Activated naive CD4-positive, alpha-beta T cell (primary cell): ENCODE measurements at places on chromosomes 2 and 18.

- no peak for DNase-seq
Observed at GRCh38 chr18:63823516-63824219, 48.5 kb downstream of the SERPINB7 start.

DNA sequence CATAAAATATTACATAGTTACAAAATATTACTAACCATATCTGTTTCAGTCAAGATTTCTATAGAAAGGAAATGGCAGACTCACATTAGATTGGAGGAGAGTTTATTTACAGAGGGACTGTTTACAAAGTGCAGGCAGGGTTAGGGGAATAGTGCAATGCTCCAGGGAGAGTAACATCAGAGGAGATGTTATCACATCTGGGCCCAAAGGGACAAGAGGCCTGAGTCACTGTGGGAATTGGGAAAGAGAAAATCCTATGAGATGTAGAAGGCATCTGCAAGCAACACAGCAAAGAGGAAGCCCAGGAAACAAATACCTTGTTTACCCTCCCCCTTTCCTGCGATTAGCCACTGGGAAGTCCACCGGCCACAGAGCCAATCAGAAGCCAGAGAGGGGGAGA lies 227.3 kb upstream of the TANK start:
- no peak for DNase-seq

DNA sequence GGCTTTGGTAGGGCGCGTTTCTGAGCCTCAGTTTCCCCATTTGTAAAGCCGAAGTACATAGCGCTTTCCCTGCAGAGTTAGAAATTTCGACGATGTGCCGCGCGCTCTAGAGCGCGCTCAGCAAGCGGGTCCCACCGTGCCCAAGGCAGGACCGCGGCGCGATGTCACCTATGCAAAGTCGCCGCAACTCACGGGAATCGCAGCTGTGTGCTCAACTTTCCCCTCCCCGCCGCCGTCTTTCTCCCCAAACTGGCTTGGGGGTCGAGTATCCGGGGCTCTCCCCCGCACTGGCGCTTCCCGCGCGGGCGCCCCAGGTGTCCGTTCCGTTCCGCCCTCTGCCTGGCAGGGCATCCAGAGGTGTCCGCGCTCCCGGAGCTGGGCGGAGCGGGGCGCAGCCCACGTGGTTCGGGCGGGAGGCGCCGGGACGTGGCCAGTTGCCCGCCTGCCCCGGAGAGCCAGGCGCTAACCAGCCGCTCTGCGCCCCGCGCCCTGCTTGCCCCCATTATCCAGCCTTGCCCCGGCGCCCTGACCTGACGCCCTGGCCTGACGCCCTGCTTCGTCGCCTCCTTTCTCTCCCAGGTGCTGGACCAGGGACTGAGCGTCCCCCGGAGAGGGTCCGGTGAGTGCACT lies at the start of gene MLPH:
Gene MLPH (plus strand): TSS at position 433 of the 630 bp plus-strand sequence. CDS start 6,176 bp downstream, outside the sequence.
- no peak for DNase-seq

DNA sequence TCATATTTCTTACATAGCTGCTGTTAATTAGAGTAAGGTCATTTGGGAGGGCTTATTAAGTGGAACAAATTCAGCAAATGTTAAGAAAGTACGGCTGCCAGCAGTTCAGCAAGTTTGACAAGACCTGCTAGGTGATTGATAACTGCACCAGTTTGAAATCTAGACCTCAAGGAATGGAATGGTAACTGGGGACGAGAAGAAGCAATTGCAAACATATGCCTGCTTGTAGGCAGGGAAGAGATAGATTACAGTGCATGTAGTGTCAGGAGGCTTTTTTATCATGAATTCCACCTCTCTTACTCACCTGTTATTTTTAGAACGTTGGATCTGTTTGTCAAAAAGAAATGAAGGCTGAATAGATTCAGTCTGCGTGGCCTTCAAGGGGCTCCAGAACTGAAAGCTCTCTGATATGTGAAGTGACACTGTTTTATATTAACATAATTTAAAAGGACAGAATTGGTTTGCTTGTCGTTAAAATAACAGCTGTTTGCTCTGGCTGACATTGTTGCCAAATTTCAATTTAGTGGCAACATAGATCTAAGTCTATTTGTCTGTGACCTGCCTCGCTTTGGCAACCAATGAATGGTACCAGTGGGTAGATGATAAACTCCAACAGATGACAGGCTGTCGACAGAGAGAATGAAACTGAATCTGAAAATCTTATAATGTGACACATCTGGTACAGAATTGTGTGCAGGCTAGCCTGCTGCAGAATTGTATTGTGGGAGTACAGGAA lies 199.3 kb downstream of the ZNF407 start:
- no peak for DNase-seq

DNA sequence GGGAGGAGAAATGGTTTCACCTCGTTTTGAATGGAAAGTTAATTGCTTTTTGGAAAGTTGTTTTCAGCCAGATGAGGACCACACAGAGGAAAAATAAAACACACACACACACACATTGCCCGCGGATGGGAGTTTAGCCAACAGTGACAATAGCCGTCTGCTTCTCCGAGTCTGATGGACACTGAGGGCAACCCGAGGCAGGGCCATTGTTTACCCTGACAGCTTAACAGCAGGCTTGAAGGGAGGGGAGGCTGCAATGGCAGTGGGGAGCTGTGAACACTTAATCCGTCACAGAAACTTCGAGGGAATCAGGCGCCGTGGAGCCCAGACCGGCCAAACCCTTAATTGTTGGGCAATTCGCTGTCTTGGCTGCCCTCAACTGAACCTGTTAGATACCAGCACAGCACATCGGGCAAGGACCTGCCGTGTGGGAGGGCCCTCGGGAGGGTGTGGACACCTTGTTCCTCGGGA lies 145.9 kb downstream of the ACKR3 start:
- DNase-seq, result no peak

DNA sequence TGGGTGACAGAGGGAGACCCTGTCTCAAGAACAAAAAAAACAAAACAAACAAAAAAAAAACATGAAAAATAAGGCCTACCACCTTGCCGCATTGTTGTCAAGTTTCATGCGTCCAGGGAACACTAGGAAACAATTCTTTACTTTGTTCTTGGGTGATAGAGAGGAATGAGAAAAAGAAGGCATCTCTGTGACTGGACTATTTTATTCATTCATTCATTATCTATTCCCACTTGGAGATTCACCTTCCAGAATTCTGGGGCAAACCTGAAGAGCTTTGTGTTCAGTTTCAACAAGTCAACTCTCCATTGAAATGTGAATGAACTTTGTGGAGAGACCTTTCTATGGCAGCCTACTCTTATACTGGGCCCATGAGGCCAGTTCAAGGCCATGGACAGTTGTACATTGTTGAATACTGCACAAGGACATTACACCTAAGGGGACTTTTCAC lies 88.5 kb upstream of the NDUFV2 start:
- DNase-seq, result no peak

- DNase-seq, result no peak
Observed at GRCh38 chr2:121884511-121884921, 129.1 kb downstream of the TSN start.

GRCh38 chr2:127427376-127428056 lies 9.3 kb downstream of the PROC start:
- no peak for DNase-seq

GRCh38 chr2:85237849-85238565 lies 89.8 kb downstream of the TGOLN2 start:
- no peak for DNase-seq

- DNase-seq, result no peak
Observed at GRCh38 chr2:198441901-198442300, 637.5 kb downstream of the PLCL1 start.

GRCh38 chr18:64055019-64055418 lies 85.1 kb downstream of the SERPINB8 start:
- DNase-seq, result no peak

DNA sequence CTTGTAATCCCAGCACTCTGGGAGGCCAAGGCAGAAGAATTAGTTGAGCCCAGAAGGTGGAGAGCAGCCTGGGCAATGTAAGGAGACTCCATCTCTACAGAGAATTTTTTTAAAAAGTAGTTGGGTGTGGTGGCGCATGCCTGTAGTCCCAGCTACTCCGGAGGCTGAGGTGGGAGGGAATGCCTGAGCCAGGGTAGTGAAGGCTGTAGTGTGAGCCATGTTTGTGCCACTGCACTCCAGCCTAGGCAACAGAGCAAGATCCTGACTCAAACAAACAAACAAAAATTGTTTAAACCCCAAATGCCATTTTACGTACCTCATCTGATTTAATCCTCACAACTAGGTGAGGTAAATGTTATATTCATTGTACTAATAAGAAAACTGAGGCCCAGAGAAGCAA lies 38.2 kb downstream of the LPIN2 start:
- DNase-seq, result no peak

DNA sequence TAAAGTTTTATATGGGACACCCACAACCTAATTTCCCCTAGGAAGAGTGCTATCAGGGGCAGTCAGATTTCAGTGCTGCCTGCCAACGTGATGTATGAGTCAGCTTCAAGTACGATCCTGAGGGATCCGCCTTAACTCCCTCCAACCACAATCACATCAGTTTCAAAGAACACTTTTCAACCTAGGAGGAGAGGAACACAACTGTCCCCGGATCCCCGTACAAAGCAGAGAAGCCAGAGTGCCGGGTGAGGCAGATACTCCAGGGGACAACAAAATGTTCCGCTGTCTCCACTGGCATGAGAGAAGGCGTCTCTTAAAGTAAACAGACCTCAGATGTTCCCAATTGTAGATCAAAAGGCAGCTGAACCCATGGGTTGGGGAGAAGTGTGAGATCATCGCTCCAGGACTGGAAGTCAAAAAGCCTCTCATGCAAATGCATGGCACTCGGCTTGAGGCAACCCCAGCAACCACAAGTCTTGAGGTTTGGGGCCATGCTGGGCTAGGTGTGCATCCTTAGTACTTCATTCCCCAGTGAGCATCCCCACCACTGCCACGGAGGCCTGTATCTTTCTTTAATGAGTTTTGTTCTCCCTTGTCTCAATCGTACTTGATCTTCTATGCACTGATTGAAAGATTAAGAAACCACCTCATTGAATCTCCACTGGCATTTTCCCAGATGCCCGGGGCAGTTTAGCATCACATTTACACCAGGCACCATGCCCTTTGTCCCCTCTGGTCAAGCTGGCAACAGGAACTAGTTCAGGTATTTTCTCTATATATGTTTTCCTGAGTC lies 91.0 kb upstream of the CCBE1 start:
- no peak for DNase-seq

- DNase-seq, result no peak
Observed at GRCh38 chr18:58943896-58944295, 79.2 kb downstream of the ZNF532 start.

DNA sequence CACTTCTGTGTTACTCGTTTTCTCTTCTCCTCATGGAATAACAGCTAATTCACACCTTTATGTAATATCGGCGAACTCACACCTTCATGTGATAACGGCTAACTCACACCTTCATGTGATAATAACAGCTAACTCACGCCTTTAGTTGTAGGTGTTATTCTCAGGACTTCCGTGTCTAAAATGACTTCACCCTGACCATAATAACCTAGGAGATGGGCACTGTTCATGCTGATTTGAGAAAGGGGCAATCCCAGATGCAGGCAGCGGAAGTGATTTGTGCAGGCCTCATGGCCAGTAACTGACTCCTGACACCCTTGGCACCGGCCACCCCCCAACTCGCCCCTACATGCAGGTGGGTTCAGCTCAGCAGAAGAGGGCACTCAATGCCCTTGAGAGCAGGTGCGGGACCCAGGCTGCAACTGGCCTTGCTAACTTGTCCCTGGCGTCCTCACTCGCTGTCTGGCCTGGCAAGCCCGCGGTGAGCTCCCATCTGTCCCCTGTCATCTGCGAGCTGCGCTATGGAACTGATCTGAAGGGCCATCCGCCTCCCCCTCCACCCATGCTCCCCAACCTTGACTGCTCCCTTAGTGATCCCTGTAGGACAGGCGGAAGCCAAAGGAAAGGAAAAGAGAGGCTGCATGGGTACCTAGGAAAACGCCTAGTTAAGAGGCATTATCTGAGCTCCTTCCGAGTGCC lies 42.6 kb upstream of the MTCL1 start:
- no peak for DNase-seq

- DNase-seq, result no peak
Observed at GRCh38 chr2:196079052-196079451, 10.4 kb upstream of the DNAH7 start.

DNA sequence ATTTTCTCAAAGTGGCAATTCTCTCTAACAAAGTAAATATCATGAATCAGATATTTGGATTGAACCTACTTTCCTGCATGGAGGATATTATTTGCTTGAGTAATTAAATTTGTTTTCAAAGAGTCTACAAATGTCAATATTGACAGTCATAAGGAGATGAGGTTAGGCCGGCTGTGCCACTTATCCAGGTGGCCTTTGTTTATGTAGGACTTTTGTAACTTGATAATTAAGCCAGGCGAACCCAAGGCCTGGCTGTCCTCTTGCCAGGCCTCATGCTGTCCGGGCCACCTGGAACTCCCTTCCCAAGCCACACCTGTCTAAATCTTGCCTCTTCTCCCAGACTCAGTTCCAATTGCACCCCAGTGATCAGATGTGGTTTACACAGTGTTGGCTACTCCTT lies 255.2 kb downstream of the ACKR3 start:
- no peak for DNase-seq

DNA sequence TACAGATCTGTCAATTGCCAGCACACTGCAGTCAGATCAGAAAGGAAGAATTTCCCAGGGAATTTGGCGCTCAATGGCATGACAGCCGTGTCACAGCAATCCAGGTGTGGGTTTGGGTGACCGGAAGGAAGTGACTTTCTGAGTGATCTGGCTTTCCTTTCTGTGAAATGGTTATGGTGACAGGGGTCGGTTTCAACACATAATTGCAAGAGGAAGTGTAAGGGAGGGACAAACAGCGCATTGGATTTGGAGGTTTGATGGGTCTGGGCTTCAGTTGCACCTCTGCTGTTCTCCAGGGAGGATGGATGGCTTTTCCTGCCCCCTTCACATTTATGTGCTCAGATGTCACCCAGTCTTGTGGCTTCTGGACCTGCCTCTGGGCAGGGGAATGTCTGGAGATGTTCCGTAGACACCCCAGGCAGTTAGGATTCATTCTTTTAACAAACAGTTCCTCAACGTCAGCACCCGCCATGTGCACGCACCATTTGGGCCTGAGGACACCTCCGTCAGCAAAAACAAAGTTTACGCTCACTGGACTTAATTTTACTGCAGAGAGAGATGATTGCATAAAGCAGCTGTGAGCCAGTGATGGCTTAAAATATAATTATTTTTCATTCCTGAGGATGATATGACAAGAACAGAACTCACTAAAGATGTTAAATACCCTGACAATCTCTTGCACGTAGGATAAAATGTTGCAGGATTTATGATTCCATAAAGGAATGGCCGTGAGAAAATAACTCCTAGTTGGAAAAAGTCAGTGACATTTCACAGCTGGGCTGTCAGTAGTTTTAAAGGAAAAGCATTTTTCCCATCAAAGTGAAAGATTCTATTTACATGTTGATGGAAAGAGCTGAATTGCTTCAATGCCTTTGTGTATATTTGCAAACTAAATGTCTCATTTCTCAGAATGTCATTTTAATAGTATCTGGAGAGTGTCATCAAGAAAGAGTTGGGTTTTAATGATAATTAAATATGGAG lies 36.9 kb downstream of the MBP start:
- DNase-seq, result no peak

DNA sequence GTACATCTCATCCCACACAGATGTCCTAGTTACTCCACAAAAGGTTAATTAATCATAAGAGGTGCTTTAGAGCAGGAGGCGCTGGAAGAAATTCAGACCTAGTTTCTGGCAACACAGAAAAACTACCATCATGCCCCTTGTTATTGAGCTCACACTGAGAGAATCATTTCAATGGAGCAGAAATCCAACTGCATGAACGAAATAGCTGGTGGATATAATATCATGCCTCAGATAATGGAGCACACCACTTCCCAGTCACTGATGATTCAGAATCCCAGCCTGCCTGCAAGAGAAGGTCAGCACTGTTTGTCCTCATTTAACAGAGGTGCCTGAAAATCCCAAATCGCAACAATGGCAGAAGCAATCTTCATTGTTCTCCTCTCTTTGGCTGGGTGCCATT lies 125.8 kb upstream of the CREB1 start:
- DNase-seq, result no peak
